ENCODE measurements at places on chromosomes 5 and 9. TPM values are rescaled to one million over a fixed set of nuclear protein-coding genes. Genes with fewer than 3 reads are reported as not detected.
A peak's percentile ranks its signal among the peaks of the same experiment; 100 is the strongest.

DNA sequence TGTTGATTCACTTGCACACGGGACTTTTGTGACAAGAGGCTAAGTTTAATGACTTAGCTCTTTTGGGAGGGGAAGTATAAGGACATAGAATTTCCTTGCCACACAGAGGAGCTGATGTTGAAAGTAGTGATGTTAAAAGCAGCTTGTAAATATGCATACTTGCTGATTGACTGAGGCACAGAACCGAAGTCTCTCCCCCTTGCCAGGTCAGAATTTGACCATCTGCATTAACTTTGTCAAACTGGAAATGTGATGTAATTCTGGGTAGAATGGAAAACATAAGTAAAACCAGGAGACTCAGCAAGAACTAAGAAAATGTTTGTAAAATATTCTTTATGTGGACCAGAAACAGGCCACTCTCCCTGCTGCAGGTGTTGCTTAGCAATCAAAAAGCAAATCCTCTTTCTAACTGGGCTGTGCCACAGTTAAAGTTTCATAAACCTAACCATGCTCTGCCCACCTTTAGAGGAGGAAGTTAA lies 284.2 kb downstream of the NR3C1 start:
- H3K27ac ChIP-seq, result no peak overlapping the region
- H3K27me3 ChIP-seq, result no peaks in the 10 kb centered on the region
- no peak for DNase-seq
- no peaks in the 10 kb centered on the region for H3K36me3 ChIP-seq

GRCh38 chr5:14516901-14517300 lies 64.7 kb upstream of the OTULINL start:
- no peak overlapping the region for H3K4me3 ChIP-seq
- H3K36me3 ChIP-seq, result no peaks in the 10 kb centered on the region
- no peak overlapping the region for H3K27ac ChIP-seq
- no peaks in the 10 kb centered on the region for H3K4me1 ChIP-seq
- DNase-seq, result no peak
- no peaks in the 10 kb centered on the region for H3K27me3 ChIP-seq

GRCh38 chr5:61290791-61291210 lies 41.3 kb upstream of the ZSWIM6 start:
- no peak for DNase-seq
- H3K36me3 ChIP-seq, result no peaks in the 10 kb centered on the region
- H3K4me1 ChIP-seq, result no peaks in the 10 kb centered on the region
- no peaks in the 10 kb centered on the region for H3K27me3 ChIP-seq
- H3K27ac ChIP-seq, result no peak overlapping the region

DNA sequence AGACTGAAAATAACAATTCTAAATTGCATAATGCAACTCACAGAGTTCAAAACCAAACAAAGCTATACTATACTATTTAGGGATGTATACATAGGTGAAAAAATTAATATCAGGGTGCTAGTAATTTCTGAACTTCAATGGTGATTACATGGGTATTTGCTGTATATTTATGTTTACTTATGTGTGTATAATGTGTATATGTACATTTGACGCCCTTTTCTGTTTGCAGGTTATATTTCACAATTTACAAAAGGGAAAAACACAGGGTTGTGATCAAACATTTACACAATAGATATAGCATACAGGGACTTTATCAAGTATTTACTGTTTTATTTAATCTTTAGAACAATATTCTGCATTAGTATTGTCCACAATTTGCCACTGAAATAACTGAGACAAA lies 184.0 kb downstream of the DENND1A start:
- no peak overlapping the region for H3K27ac ChIP-seq
- no peak overlapping the region for H3K4me3 ChIP-seq
- H3K36me3 ChIP-seq, result no peaks in the 10 kb centered on the region
- DNase-seq, result no peak

GRCh38 chr9:21265421-21266189 lies 25.8 kb upstream of the IFNA14 start:
- no peak overlapping the region for H3K27ac ChIP-seq
- no peaks in the 10 kb centered on the region for H3K27me3 ChIP-seq
- DNase-seq, result no peak
- H3K4me1 ChIP-seq, result no peaks in the 10 kb centered on the region
- H3K4me3 ChIP-seq, result no peak overlapping the region
- H3K36me3 ChIP-seq, result no peaks in the 10 kb centered on the region

DNA sequence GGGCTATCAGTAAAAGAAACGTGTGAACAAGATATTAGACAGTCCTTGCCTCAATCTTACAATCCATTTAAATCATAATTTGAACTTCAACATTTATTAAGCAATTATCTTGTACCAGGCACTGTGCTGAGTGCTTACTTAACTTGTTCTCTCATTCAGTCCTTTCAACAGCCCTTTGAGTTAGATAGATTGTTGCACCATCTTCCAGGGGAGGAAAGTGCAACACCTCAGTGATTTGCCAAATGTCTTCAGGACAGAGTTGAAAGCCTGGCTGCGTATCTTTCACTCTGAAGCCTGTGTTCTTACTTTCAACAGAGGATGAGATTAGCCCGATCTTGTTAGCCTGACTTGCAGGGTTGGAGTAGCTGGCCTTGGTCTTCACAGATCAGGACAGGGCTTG lies 34.2 kb upstream of the SUB1 start:
- no peaks in the 10 kb centered on the region for H3K27me3 ChIP-seq
- H3K36me3 ChIP-seq, result no peaks in the 10 kb centered on the region
- no peaks in the 10 kb centered on the region for H3K4me1 ChIP-seq
- DNase-seq, result no peak

GRCh38 chr9:121122246-121123032 lies 47.7 kb downstream of the CNTRL start:
- no peaks in the 10 kb centered on the region for H3K36me3 ChIP-seq
- no peak overlapping the region for H3K27ac ChIP-seq
- no peaks in the 10 kb centered on the region for H3K27me3 ChIP-seq
- H3K4me3 ChIP-seq, result peak overlapping the region; percentile 47

DNA sequence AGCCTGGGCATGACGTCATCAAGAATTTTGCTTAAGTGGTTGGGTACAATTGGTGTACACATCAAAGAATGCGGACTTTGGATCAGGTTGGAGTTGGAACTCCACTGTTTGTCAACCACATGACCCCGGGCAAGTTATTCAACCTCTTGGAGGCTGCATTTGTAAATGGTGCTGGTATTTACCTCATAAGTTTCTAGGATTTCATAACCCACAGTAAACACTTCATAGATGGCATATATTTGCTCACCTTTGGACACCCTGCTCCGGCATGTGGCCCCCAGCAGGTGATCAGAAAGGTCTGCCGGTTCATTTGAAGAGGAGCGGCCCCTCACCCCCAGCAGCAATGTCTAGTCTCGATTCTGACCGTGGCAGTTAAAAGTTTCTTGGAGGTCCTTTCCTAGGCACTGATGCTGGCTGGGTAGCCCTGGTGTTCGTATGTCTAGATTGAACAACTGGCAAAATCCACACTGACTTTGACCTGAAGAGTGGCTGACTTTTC lies 60.6 kb downstream of the IL6ST start:
- H3K4me1 ChIP-seq, result no peaks in the 10 kb centered on the region
- peaks cover 13% of the 10 kb centered on the region for H3K36me3 ChIP-seq
- no peak for DNase-seq
- no peak overlapping the region for H3K27ac ChIP-seq
- no peak overlapping the region for H3K4me3 ChIP-seq

DNA sequence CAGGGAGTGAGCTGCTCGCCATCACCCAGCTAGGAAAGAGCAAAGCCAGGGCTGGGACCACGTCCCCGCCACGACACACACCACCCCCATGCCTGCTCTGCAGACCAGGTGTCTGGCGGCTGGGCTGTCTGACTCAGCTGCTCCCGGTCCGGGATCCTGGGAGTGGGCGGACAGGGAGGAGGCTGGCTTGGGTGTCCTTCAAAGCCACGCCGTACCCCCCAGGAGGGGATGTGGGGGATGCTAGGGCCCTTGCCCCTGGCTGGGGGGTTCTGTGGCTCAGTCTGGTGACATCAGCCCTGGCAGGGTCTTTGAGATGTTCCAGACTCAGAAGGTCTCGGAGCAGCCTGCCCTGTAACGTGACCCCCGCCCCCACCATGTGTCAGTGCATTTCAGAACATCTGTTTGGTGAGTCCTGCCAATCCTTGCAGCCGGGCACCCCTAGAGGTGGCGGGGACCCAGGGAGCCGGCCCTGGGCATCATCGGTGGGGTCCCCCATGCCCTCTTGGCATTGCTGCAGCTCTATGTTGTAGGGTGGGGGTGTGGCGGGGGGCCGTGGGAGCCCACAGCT lies 62.3 kb downstream of the HMCN2 start:
- no peak overlapping the region for H3K4me3 ChIP-seq
- DNase-seq, result peak; percentile 68
- H3K27ac ChIP-seq, result peak overlapping the region; percentile 65
- peaks cover 41% of the 10 kb centered on the region for H3K4me1 ChIP-seq
- H3K36me3 ChIP-seq, result no peaks in the 10 kb centered on the region

GRCh38 chr9:116160676-116161571 lies 7.3 kb downstream of the PAPPA start:
- no peaks in the 10 kb centered on the region for H3K36me3 ChIP-seq
- H3K4me1 ChIP-seq, result no peaks in the 10 kb centered on the region
- no peak for DNase-seq
- no peak overlapping the region for H3K27ac ChIP-seq
- H3K4me3 ChIP-seq, result no peak overlapping the region

DNA sequence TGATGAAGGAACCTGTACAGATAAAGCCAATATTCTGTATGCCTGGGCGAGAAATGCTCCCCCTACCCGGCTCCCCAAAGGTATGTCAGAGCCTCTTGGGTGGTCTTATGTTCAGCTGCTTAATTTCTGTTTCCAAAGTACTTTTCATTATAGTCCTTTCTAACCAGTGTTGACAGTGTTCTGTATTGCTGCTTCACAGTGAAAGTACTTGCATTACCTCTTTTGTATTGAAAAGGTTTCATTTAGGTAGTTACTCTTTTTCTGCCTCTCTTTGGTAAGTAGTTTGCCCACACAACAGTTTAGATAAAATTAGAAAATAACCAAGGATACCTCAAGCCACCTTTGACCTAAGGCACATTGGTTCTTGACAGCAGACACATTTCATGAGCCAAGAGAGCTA lies 169.9 kb downstream of the PAM start:
- H3K27me3 ChIP-seq, result no peaks in the 10 kb centered on the region
- no peak for DNase-seq
- peaks cover 57% of the 10 kb centered on the region for H3K36me3 ChIP-seq
- H3K27ac ChIP-seq, result peak overlapping the region; percentile 4
- H3K4me1 ChIP-seq, result no peaks in the 10 kb centered on the region
- H3K4me3 ChIP-seq, result no peak overlapping the region

DNA sequence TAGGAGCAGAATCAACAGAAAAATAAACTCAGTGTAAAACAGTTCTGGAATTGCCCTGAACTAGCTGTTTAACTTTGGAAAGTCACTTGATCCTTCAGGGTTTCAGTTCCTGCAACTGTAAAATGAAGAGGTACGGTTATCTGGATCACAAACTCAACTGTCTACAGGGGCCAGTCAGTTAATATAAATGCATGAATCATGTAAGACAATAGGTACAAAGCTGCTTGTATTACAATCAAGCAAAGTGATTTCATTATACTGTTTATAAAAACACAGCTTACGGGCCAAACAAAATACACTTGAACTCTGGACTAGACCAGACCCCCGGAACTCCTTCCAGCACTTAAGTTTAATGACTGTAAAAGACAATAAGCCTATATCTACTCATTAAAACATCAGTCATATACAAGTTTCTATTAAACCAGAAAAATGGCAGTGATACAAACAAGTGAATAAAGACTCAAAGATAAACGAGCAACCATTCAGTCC lies 73.0 kb downstream of the MRPS27 start:
- H3K36me3 ChIP-seq, result no peaks in the 10 kb centered on the region
- H3K4me3 ChIP-seq, result no peak overlapping the region
- no peak for DNase-seq
- no peaks in the 10 kb centered on the region for H3K27me3 ChIP-seq
- H3K4me1 ChIP-seq, result peaks cover 60% of the 10 kb centered on the region
- H3K27ac ChIP-seq, result peak overlapping the region; percentile 62

- DNase-seq, result no peak
- no peaks in the 10 kb centered on the region for H3K27me3 ChIP-seq
- no peaks in the 10 kb centered on the region for H3K4me1 ChIP-seq
- H3K36me3 ChIP-seq, result no peaks in the 10 kb centered on the region
- no peak overlapping the region for H3K4me3 ChIP-seq
- no peak overlapping the region for H3K27ac ChIP-seq
These were observed 3.5 kb downstream of the PHF19 start for GRCh38 chr9:120873512-120873911.

GRCh38 chr9:125655066-125655633 lies 51.9 kb downstream of the MAPKAP1 start:
- no peaks in the 10 kb centered on the region for H3K27me3 ChIP-seq
- H3K4me3 ChIP-seq, result no peak overlapping the region
- H3K36me3 ChIP-seq, result no peaks in the 10 kb centered on the region
- H3K4me1 ChIP-seq, result peaks cover 3% of the 10 kb centered on the region

- no peaks in the 10 kb centered on the region for H3K27me3 ChIP-seq
- peak overlapping the region; percentile 95 for H3K27ac ChIP-seq
- peak; percentile 77 for DNase-seq
These were observed 1.1 kb upstream of the TENT4A start for GRCh38 chr5:6712142-6712576.

DNA sequence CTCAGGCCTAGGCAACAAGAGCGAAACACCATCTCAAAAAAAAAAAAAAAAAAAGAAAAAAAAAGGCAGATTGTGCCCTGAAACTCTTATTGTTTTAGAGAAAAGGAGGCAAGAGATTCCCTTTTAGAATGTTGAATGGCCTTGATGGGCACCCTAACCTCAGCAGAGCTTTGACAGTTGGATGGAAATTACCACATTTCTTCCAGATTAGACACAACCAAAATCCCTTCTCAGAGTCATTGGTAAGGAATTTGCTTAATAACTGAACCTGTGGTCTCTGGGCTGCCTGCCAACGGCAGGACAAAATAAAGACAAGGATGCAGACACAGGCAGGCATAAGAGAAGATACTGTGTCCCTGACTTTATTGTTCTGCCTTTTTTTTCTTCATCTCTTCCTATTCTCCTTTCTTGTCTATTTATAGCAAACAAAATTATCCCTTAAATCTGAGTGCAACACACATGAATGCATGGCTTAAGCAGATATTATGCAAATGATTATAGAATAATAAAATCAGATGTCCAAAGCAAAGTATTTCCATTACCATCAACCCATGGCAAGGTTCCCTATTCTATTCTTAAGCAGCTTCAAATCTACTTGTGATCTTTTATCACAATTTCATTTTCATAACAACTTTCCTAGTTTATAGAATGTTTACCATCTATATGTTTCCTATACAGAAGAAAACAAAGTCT lies 37.3 kb upstream of the TRIO start:
- H3K27ac ChIP-seq, result no peak overlapping the region
- no peak for DNase-seq
- H3K4me1 ChIP-seq, result peaks cover 10% of the 10 kb centered on the region
- H3K4me3 ChIP-seq, result no peak overlapping the region

GRCh38 chr5:69517763-69518212 lies 25.2 kb downstream of the OCLN start:
- H3K4me3 ChIP-seq, result no peak overlapping the region
- H3K4me1 ChIP-seq, result no peaks in the 10 kb centered on the region
- H3K36me3 ChIP-seq, result no peaks in the 10 kb centered on the region

CDO1 gene
- total RNA-seq, result 66.0 TPM

IGIP gene
- 13.7 TPM for total RNA-seq

SLC6A19 gene
- total RNA-seq, result not detected

RAPGEF1 gene
- total RNA-seq, result 65.1 TPM

INSL4 gene
- total RNA-seq, result not detected

PAEP gene
- total RNA-seq, result not detected

SPAG8 gene
- total RNA-seq, result 4.1 TPM

CFAP157 gene
- total RNA-seq, result not detected

Measured in right atrium auricular region (tissue), 2 donors.